Right atrium auricular region (tissue), 2 donors: ENCODE measurements at places on chromosomes 3 and 15. TPM values are rescaled to one million over a fixed set of nuclear protein-coding genes. Genes with fewer than 3 reads are reported as not detected.
A peak's percentile ranks its signal among the peaks of the same experiment; 100 is the strongest.

DNA sequence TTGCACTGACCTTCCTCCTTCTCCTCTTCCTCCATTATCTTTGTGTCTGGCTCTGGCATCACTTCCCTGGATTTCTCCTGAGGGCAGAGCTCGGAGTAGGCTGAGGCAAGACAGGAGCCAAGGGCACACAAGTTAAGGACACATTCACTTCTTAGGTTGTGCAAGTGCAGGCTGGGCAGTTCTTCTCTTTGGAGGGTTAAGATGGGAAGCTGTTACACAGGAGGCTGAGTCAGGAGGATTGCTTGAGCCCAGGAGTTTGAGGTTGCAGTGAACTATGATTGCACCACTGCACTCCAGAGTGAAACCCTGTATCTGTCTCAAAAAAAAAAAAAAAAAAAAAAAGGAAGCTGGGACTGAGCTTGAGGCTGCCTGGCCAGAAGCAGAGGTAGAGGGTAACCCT, 176.2 kb upstream of the ANKRD28 start:
- no peak for DNase-seq

DNA sequence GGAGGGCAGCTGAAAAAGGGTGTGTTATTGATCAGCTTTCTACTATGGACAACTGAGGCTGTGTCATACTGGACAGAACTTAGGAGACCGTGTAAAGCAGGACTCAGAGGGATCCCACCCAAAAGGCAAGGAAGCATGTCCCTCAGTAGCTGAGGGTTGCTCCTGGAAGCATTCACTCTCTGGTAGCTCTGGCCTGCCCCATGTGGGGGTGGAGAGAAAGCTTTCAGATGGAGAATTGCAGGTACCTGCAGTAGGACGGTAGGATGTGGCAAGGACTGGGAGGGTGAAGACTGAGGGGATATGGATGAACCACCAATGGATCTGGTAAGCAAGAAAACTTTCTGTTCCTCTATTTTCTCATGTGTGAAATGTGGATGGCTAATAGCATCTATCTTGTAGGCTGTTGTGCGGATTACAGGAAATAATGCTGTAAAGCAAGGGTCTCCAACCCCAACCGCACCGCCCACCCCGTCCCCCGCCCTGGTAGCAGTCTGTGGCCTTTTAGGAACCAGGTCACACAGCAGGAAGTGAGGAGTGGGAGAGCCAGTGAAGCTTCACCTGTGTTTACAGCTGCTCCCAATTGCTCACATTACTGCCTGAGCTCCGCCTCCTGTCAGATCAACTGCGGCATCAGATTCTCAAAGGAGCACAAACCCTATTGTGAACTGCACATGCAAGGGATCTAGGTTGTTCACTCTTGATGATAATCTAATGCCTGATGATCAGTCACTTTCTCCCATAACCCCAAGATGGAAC, 157.7 kb upstream of the PROK2 start:
- no peak for DNase-seq

DNA sequence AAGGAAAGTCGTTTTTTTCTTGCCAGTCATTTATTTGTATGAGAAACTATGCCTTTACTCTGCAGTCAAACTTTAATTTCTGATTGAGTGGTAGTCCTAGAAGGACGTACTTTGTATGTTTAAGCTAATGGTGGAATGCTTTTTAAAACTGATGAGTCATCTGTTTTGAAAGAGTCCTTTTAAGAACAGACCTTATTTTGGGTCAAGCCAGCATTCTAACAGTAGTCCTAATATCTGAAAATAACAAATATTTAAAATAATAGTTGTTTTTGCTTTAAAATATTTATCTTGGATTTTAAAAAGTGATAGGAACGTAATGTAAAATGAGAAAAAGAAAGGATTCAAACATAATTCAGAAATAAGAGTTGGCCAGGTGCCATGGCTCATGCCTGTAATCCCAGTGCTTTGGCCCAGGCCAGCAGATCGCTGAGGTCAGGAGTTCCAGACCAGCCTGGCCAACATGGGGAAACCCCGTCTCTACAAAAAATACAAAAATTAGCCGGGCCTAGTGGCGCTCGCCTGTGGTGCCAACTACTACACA, 1.3 kb upstream of the LRRC58 start:
- DNase-seq, result peak; percentile 62

- DNase-seq, result no peak
Measured at GRCh38 chr15:98233873-98234272, 273.4 kb downstream of the ARRDC4 start.

GRCh38 chr3:9157651-9158362, 91.6 kb downstream of the SRGAP3 start:
- no peak for DNase-seq

DNA sequence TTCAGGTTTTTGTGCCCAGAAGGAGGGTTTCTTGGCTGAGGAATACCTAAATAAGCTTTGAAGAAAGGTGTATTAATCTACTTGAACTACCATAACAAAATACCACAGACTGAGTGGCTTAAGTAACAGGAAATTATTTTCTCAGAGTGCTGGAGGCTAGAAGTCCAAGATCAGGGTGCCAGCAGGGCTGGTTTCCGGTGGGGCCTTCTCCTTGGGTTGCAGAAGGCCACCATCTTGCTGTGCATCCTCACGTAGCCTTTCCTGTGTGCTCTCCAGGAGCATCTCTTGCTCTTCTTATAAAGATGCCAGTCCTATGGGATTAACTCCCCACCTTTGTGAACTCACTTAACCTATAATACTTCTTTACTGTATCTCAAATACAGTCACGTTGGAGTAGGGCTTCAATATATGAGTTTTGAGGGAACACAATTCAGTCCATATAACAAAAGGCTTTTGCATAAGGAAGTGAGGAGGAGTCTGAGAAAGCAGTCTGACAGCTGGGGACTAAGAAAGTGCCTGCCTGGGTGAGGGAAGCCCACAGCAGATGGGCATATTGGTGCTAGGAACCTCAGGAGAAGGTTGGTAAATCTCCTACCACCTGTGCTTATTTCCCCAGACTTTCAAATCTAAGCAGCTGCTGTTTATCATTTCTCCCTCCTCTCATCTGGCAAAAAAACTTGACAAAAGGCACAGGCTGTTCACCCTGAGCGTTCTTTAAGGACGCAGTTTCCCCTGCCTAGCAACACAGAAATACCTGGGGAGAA, 89.6 kb upstream of the CBLB start:
- DNase-seq, result no peak

GRCh38 chr3:55169608-55170072, 241.8 kb upstream of the LRTM1 start:
- no peak for DNase-seq

DNA sequence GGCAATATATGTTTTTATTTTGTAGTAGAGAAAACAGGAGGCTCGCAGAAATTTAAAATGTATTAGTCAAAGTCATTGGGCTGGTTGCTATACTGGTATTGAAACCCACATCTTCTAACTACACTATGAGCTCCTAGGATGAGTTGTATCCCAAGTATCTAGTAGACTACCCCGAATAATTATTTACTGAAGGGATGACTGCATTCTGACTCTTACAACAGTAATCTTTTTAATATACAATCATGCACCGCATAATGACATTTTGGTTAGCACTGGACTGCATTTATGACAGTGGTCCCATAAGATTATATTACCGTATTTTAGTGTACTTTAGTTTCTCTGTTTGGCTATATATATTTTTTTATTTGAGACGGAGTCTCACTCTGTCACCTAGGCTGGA, 15.3 kb downstream of the PIGB start:
- no peak for DNase-seq

The SUCLG2 gene
- 39.0 TPM for total RNA-seq

The SLCO2A1 gene
- 36.4 TPM for total RNA-seq

The ZNF80 gene
- not detected for total RNA-seq

The CLDN16 gene
- not detected for total RNA-seq

The TBC1D5 gene
- 35.2 TPM for total RNA-seq

The KCNMB3 gene
- total RNA-seq, result 1.1 TPM

The MLH1 gene
- total RNA-seq, result 36.0 TPM
